Epithelial cell of esophagus (primary cell): ENCODE measurements at places on chromosomes 16 and 17.
A peak's percentile ranks its signal among the peaks of the same experiment; 100 is the strongest.

GRCh38 chr16:88760424-88761142, 24.4 kb downstream of the PIEZO1 start:
- DNase-seq: no peak

DNA sequence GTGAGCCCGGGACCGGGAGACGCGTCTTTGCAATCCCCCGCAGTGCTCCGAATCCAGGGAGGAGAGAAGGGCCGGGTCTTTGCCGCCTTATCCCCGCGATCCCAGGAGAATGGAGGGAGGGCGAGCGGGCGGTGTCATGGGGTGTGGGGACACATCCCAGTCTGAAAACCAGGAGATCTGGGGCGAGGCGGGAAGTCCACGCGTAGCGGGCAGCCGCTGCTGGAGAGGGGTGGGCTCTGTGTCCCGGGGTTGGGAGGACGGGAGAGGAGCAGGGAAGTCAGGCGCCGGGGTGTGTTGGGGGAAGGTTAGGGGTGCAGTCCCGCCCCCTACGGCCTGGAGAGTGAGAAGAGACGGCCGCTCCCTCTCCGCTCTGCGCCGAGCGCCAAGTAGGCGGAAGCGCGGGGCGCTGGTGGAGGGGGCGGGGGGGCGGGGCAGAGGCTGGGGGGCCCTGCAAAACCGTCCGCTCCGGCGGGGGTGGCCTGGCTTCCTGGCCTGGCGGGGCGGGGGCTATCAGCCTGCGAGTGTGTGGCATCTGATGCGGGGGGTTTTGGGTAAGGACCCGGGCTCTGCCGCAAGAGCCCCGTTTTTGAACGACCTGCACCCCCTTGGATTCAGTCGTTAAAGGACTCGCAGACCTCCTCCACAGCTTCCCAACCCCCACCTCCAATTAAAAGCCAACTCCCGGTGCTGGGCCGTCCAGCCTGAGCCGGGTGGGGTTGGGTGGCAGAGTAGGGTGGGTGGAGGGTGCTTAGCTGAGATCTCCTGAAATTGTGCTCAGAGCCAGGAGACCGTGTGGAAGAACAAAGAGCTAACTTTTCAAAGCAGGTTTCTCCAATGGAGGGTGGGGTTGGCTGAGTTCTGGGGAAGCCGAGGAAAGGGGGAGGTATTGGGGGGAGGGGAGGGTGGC, 654 bp downstream of the LASP1 start:
- peak; percentile 60 for DNase-seq

DNA sequence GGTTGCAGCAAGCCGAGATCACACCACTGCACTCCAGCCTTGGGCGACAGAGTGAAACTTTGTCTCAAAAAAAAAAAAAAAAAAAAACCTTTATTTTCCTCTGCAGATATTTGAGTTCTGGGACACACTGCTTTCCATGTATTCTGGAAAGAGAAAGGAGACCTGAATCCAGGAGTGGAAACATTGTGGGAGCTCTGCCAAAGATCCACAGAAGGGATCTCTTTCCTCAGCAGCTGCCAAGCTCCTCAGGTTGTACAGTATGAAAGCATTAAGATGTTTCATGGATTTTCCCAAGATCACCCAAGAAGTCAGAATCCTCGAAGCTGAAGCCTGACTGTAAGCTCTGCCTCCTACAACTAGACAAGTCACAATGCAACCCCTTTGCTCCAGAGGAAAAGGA, 13.5 kb downstream of the NPRL3 start:
- DNase-seq: no peak

- no peak for DNase-seq
Observed at GRCh38 chr17:36885771-36886377, 51.4 kb upstream of the LHX1 start.

DNA sequence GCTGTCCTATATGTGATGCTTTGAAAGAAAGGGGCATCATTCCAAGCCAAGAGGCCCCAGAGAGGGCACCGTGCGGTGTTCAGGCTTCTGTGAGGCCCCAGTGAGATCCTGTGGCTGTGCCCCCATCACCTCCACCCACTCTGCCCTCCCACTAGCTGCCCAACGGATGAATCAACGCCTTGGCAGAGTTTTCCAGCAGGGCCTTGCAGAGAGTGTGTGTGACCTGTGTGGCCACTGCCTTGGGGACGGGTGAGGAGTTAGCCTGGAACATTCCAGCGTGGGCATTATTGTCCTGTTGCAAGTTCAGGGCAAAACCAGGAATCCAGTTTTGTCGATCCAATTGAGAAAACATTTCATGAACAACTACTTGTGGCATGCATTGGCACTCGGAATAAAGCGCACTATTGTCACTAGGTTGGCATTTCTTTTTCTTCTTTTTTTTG, 53.7 kb downstream of the SF3B3 start:
- peak; percentile 38 for DNase-seq

GRCh38 chr17:77887464-77888241, 70.8 kb upstream of the TNRC6C start:
- no peak for DNase-seq

DNA sequence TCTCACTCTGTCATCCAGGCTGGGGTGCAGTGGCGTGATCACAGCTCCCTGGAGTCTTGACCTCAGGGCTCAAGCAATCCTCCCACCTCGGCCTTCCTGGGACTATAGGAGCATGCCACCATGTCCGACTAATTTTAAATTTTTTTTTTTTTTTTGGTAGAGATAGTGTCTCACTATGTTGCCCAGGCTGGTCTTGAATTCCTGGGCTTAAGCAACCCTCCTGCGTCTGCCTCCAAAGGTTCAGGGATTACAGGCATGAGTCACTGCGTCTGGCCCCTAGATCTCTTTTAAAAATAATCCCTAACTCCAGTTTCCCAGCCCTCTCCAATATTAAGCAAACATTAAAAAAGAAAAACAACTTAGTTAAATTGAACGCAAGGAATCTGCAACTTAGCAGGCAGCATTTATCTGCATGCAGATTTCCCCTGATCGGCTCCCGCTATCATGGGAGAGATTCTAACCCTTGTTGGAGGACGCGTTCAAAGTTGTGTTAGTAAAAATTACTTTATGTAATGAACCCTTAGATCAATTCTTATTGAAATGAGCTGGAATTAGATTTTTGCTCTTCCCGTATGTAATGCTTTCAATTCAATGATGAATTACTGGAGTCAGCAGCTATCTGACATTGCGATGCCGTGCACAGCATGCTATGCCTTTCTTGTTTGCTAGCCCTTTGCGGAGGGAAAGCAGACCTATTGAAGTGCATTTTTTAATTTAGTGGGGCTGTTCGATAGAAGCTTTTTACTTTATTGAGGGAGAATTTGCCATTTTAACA, 171.7 kb downstream of the HAPSTR1 start:
- DNase-seq: no peak

GRCh38 chr17:40547785-40548478, 17.3 kb downstream of the CCR7 start:
- no peak for DNase-seq

GRCh38 chr16:88045820-88046303, 94.6 kb downstream of the BANP start:
- no peak for DNase-seq

DNA sequence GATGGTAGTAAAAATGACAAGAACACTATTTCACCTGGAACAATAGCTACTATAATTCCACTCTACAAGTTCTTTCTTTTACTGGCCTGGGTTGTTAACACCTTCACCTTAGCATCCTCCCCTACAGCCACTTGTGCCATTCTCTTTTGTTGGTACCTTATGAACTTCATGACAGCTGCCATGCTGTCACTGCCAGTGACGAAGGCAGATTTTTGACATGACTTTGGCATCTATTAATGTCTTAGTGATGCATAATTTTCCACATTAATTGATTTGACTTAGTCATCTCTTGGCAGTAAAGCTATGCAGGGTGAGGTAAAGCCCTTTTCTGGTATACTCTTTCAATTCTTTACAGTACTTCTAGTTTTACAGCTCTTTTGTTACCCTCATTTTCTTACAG, 207.9 kb downstream of the TANC2 start:
- DNase-seq: peak; percentile 10

DNA sequence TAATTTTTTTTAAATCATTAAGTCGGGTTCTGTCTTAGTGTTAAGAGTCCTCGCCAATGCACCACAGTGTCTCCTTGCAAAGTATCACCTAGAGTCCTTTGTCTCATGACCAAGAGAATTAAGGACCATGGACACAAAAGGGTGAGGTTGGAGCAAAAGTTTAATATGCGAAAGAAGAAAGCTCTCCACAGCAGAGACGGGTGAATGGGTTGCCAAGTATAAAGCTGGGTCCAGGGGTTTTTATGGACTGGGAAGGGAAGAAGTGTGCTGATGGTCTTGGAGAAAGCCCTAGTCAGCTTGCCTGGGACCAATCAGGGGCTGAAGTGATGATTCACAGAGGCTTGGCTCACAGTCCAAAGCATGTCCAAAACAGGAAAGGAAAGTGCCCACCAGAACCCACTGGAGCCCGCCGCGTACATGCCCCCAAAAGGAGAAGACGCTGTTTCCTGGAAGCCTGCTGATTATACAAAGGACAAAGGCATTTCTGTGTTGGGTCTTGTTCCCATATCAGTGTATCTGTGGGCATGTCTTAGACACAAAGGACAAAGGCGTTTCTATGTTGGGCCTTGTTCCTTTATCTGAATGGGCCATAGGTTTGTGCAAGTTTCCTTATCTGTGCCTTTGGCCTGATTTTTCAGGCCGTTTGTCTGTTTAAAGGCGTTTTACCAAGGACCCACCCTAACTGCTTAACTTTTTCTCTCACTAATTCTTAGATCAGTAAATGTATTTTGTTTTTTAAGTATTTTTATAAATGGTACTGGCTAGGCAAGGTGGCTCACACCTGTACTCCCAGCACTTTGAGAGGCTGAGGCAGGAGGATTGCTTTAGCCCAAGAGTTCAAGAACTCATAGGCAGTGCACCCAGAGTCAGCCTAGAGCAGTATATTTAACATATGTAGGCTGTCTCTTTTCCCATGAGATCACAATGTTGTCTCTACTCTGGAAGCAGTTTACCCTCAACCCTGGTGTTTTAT, 28.7 kb upstream of the ATF7IP2 start:
- DNase-seq: no peak

DNA sequence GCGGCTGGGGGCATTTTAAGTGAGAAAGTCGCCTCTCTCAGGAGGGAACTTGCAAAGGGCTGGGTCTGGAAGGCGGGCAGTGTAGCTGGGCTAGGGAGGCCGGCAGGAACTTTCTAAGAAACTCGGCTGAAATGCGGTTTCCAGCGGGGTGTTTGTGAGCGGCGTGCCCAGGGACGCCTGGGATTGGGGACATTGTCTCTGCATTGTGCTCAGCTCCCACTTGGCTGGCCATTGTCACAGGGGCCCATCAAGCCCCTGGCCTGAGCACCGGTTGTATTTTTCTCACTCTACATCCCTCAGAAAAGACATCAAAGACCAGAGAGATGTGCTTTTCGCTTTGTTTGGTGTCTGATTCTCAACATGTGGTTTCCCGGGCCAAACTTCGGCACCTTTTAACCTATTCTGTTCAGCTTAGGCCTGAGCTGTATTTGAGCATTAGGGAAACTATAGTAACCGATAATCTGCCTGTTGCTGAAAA, 291.1 kb upstream of the IRX3 start:
- no peak for DNase-seq

GRCh38 chr17:20174588-20175265, 165.6 kb downstream of the SPECC1 start:
- peak; percentile 35 for DNase-seq

GRCh38 chr16:5634666-5635180, 537.1 kb upstream of the EEF2KMT start:
- no peak for DNase-seq

DNA sequence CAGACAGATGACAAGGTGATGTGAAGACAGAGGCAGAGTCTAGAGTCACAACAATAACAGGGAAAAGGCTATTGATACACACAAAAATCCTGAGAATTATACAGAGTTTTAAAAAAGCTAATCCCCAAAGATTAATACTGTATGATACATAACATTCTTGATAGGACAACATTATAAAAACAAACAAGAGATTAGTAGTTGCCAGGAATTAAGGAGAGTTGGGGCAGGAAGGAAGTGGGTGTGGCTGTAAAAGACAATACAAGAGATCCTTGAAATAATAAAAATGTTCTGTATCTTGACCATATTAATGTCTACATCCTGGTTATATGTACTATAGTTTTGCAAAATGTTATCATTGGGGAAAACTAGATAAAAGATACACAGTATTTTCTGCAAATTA, 309.5 kb upstream of the PMFBP1 start:
- DNase-seq: no peak

- no peak for DNase-seq
Observed at GRCh38 chr17:36687736-36688135, 86.4 kb downstream of the MRM1 start.

- no peak for DNase-seq
Observed at GRCh38 chr16:72963533-72964315, 84.2 kb downstream of the ZFHX3 start.

DNA sequence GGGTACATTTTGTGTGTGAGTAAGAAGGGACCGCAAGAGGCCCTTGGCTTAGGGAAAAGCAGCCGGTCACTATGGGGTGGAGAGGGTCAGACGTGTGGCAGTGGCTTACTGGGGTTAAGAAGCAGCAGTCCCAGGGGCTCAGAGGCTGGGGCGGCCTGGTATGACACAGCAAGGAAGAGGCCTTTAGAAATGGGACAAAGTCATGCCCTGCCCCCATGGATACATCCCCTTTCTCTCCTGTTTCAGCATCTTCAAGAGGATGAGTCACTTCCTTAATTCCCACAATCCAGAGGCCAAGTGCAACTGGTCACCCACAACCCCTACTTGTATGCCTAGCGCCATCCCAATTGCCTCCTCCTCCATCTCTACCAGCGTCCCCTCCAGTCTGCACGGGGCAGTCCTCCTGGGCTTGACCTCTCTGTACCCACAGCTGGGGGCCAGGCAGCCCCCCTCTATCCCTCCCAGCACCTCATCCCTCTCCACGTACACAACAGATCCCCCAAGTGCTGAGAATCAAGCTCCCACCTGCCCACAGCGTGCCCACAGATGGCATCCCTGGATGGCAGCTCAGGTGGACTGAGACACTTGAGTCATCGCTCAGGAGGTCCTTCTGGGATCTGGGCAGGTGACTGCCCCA, 6.9 kb upstream of the EFTUD2 start:
- peak; percentile 68 for DNase-seq

DNA sequence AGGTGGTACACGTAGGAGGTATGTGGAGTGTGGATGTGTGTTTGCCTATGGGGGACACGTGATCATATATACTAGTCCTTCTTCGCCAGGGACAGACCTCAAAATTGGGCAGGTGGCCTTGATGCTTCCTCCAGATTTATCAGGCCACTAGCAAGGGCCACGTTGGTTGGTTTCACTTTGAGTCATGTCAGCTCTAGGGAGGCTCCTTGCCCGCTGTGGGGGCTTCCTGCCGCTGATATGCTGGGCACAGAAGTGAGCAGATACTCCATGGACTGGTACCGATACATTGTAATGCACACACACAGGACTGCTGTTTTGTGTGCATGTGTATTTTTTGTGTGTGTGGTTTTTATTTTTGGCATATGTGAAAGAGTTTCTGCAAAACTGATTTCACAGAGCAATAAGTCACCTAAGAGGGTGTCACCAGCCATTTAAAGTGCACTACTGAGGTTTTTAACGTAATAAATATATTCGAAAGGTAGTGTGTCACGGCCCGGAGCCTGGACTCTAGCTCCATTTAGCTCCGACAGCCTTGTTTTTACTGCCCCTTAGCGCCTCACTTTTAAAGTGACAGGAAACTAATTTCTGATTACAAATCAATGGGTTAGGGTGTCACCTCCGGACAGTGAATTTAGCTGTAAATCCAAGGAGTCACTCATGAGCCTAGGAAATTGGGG, 605.5 kb upstream of the SALL1 start:
- no peak for DNase-seq
